GM20000 (cell line): ENCODE measurements at places on chromosomes 1 and 21.

DNA sequence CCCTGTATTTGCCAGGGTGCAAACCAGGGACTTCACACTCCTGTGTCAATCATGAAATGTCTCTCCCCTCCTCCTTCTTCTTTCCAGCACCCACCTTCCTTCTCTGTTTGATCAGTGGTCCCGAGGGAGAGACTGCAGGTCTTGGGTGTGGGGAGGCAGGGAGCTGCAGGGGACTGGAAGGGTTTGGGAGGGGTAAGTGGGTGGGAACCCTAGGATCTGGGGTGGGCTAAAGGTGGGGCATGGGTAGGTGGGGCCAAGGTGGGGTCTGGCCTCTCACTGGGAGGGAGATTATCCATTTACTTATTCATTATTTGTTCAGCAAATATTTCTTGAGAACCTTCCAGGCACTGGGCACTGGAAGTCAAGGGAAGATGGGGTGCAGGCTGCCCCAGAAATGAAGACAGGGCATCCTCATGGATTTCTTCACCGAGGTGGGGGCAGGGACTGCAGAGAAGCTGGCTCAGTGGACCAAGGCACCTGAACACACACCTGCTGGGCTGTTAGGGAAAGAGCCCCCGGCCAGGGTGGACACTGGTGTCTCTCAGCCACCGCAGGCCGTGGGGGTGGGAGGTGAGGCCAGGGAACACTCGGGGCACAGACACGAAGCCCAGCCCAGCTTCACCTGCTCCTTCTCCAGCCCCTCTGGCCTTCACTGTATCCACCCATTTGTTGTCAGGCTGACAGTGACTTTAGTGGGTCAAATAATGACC is 193.9 kb upstream of the C1orf174 start:
- no peak for DNase-seq

GRCh38 chr1:43835082-43836021 is 98.2 kb upstream of the ARTN start:
- DNase-seq: no peak

GRCh38 chr1:24955779-24956365 is 25.8 kb upstream of the RUNX3 start:
- no peak for DNase-seq

GRCh38 chr1:42231253-42231652 is 66.7 kb upstream of the GUCA2A start:
- no peak for DNase-seq

GRCh38 chr1:40438391-40439015 is 11.8 kb upstream of the ZFP69B start:
- peak; percentile 25 for DNase-seq

DNA sequence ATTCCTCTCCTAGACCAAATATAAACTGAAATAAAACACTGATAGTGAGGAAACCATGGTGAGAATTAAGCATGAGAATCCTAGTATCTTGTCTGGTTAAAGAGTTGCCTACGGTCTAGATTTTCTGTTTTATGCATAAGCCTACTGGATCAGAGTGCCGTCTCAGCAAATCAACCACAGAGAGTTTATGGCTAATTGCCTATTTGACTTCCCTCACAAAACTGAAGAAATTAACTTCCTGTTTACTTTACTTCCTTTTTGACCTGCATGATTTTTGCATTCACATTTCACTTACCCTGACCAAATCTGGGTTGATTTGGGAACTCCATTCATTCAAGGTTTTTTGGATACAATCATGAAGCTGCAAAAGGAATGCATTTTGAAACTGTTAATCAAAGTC is 5.0 kb downstream of the GCLM start:
- peak; percentile 18 for DNase-seq

DNA sequence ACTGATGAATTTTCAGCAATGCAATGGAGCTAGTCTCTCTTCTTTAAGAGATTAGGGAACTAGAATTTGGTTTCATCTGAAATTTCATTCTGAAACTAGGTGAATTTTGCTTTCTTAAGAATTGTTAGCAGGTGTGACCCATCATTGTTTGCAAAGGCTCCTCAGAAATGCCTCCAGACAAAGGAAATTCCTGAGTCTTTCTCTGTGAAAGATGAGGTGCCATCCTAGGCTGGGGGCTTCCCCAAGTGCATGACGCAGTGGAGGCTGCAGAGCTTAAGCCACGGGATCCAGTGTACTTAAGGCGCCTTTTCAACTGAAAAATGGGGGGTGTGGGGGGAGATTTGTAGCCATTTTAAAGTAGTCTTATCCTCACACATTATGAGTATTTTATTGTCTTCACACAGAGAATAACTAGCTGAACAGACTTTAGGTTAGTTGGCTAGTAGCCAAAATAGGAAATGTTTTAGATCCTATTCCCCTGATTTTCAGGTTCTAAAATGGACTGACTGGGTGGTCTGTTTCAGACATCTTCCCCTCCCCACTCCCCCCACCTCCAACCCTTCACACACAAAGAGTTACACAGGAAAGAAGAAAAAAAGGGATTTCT is 202.0 kb downstream of the NFIA start:
- no peak for DNase-seq
